ENCODE measurements at places on chromosomes 5 and 9.

GRCh38 chr9:123420592-123421111 lies 64.7 kb downstream of the CRB2 start:
- DNase-seq = no peak

DNA sequence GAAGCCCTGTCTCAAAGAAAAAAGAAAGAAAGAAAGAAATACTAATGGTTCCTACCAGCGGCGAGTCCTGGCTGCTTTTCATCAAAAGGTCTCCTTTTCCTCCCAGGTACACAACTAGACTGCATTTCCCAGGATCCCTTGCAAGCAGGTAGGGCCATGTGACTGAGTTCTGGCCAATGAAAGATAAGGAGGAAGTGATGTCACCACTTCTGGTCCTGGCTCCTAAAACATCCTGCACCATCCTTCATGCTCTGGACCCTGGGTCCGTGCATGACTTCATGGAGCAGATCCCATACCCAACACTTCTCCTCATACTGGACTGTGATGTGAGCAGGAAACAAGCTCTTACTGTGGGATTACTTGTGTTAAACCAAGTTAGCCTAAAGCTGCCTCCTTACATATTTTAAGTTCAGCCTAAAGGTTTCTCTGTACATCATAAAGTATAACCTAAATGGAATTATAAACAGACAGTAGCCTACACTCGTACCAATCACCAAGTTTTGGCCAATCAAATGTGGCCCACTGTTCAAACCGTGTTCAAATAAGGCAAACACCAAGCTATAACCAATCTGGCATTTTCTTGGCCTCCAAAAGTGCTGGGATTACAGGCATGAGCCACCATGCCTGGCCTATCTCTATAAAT lies 30.2 kb upstream of the FUBP3 start:
- no peak for DNase-seq

DNA sequence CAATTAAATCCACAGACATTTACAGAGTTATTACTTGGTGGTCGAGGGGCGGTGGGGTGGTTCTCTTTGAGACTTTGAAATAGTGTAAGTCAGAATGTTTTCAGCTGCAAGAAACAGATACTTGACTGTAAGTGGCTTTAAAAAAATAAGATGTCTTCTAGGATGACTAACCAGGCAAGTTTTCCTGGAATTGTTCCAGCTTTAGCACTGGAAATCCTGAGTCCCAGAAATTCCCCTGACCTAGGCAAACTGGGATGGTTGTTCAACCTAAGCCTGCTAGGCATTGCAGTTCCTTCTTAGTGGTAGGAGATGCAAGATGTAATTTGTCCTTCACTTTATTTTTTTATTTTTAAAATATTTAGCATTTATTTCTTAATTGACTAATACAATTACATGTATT lies 169.5 kb upstream of the POC5 start:
- no peak for DNase-seq

GRCh38 chr9:994005-994404 lies 17.6 kb downstream of the DMRT3 start:
- no peak for DNase-seq

- no peak for DNase-seq
Observed at GRCh38 chr5:150527038-150527437, 19.1 kb downstream of the NDST1 start.

GRCh38 chr9:125507226-125507625 lies 199.8 kb downstream of the MAPKAP1 start:
- DNase-seq = no peak

DNA sequence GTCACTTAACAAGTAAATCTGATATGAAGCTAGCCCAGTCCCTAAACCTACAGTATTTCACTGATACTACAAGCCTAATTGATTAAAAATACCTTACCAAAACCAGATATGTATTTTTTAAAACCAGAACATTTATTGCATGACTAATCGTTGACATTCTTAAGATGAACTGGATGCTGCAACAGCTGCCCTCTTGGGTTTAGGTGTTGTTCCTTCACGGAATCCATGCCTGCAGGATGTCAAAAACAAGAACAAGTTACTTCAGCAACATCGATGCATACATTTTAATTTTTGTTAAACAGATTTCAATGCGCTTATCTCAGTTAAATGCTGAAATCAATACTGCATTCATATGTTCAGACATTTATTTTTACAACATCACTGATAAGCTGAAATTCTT lies 2.7 kb downstream of the RPL37 start:
- no peak for DNase-seq

- DNase-seq = no peak
Observed at GRCh38 chr5:56158331-56158960, 74.7 kb downstream of the ANKRD55 start.

DNA sequence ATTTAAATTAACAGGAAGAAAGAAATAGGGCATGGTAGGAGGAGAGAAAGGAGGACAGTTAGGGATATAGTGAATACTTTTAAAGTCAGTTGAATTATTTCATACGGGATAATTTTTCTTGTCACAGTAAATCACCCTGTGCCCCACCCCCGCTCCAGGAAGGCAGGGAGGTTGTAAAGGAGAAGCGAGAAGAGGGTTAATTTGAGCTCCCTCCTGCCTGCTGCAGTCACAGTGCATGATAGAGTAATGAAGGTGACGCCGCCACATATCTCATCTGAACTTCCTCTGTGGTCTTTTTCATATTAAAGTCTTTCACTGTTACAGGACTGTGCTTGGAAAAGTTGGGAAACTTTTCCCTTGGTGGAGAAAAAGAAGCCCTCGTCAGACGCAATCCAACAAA lies 896 bp upstream of the PCSK5 start:
- DNase-seq = no peak

GRCh38 chr5:141825241-141825671 lies 53.0 kb downstream of the PCDH1 start:
- no peak for DNase-seq

- DNase-seq = no peak
Observed at GRCh38 chr5:116766470-116766947, 191.9 kb upstream of the SEMA6A start.

DNA sequence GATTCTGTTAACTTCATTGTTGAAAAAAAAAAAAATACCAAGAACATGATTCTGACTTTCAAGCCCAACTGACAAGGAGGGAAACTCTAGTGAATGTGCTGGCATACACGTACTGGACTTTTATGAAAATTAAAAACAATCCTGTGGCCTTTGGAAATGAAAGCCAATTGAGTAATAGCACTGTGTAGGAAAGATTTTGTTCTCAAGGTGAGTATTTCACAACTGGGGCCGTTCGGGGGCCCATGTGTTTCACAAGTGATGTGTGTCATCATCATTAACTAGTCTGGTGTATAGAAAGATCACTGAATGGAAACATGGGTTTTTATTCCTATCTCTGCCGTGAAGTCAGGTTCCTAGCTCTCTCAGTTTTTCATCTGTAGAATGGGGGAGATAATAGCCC lies 605.0 kb upstream of the CLINT1 start:
- DNase-seq = no peak

DNA sequence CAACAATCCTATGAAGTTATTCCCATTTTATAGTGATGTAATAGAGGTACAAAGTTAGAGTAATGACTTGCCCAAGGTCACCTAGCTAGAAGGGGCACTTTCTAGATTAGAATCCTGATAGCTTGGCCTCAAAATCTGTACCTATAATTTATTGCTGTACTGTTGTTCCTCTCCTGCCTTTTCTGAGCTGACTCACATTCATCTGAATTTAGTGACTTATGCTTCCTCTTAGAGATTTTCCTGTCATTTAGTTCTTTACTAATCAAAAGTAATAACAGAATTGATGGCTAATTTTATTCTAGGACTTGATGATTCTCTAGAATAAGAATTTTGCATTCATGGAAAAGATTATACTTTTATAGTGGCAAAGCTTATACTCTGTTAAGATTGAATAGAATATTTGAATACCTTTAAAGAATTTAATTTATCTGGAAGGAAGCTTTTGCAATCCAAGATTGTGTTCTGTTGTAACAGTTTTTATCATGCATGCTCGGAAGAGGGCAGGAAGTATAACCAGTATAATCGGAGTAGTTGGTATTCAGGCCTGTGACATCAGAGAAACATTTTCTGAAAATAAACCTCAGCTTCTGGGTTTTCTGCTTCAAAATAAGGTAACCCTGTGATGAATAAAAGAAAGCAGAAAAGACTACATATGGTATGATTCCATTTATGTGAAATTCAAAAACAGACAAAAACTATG lies 21.3 kb downstream of the CYSTM1 start:
- DNase-seq = no peak

GRCh38 chr5:4704951-4705350 lies 435.2 kb upstream of the ADAMTS16 start:
- no peak for DNase-seq

DNA sequence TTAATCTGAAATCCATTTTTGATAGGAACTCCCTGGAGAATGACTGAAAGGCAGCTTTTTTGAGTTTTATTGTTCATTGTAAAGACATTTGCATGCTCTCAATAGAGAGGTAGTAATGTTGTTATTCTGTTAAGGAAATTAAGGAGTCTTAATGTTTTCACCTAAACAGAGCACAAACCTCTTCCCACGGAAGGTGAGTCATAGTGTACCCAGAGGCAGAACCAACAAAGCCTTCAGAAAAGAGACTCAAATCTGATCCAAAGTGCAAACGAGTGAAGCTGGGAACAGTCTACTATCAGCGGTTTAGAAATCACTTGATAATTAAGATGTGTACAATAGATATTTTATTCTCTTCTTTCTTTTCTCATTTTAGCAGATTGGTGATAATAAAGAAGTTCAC lies 470.5 kb downstream of the PLK2 start:
- DNase-seq = no peak

GRCh38 chr9:11338130-11338529 lies 725.3 kb upstream of the PTPRD start:
- no peak for DNase-seq

DNA sequence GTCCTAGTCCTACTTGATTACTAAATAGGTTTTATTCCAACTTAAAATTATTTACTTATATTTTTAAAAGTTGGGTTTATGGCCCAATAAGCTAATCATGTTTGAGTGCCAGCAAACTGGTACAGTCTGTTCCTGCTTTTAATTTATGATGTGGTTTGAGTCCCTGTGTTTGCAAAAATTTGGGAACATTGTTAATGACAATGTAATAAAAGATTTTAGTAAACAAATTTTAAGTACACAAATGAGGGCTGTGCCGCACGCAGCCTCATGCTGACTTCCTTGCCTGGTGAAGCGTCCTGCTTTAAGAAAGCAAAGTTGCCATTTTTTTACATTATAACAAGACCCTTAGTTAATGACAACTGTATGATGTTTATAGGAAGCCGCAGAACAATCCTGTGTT lies 96.8 kb upstream of the MAP1B start:
- no peak for DNase-seq

GRCh38 chr5:17412760-17413671 lies 85.0 kb upstream of the TAF11L2 start:
- DNase-seq = no peak

- no peak for DNase-seq
Observed at GRCh38 chr5:33370466-33370859, 70.3 kb upstream of the TARS1 start.

DNA sequence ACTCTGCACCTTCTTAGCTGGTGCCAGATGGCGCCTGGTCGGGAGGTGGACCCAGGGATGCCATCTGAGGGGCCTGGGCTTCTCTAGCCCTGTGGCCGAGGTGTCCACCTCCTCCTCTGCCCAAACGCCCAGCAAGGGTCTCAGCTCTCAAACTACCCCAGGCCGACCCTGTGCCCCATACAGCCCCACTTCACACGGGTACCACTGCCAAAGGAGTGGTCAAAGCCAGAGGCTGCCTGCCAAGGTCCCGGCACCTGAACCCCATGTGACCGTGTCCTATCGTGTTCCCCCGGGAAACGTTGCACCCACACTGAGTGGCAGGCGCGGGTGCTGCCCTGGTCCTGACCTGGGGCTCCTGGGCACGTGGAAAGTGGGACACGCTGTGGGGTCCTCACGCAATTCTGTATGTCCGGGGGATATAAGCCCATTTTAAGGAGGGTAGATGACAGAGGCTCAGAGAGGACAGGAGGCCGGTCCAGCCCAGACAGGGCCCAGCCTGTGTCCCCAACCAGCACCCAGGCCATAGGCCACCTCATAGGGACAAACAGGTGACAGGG lies 1.9 kb downstream of the ENTPD8 start:
- no peak for DNase-seq

GRCh38 chr5:125891061-125891725 lies 532.0 kb upstream of the GRAMD2B start:
- DNase-seq = no peak

- no peak for DNase-seq
Observed at GRCh38 chr5:151328734-151329133, 18.6 kb downstream of the SLC36A2 start.

GRCh38 chr9:3941758-3942157 lies 358.1 kb downstream of the GLIS3 start:
- DNase-seq = no peak

DNA sequence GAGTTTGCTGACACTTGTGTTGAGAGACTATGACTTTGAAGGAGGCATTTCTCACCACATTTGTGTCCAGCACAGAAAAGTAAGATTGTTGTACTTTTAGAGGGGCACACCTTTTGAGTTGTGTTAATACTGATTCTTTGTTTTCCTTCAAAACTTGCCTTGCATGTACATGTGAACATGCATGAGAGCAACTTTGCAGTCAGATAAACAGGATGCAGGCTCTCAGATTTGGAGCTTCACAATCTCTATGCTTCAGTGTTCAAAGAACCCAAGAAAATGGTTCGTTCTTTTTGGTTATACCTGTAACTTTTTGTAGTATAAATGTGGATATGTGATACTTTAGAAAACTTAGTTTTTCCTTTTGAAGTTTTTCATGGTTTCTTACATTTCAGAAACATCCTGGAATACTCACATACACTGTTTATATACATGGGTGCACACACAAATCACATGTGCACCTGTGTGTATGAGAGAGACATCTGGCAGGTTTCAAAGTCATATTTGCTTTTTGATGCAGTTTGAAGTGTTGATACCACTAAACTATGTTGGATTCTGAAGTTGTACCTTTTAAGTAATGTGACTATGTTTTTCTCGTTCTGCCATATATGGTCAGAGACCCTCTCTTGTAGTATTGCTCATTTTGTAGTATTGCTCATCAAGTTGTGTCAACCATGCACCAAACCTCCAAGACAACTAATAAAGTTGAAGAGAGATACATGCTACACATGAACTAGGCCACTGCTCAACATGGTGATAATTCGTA lies 190.7 kb downstream of the CD180 start:
- no peak for DNase-seq

- no peak for DNase-seq
Observed at GRCh38 chr5:40551496-40552491, 127.9 kb upstream of the PTGER4 start.

- no peak for DNase-seq
Observed at GRCh38 chr5:113093558-113093957, 117.0 kb downstream of the DCP2 start.

DNA sequence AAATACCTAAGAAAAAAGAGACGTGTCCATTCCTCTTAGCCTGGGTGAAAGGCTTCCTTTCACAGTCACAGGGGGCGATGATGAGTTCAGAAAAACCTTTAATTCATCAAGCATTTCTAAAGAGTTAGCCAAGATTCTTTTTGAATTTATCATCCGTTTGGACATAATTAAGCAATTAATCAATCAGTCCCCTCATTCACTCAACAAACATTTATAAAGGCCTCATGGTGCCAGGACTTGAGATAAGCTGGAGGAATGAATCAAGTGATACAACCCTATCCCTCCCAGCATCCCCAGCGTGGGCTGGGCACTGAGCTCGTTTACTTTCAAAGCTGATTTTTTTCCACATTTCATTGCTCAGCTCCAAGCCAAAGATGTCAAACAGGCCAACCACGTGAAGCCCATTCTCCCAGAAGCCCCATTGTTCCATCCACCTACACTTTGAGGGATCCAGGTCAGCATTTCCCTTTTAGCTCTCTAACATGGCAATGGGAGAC lies 140.5 kb downstream of the SLIT3 start:
- peak; percentile 22 for DNase-seq

GRCh38 chr5:62661126-62661525 lies 82.5 kb downstream of the LRRC70 start:
- DNase-seq = no peak
